ENCODE measurements at places on chromosomes 16 and 17.

DNA sequence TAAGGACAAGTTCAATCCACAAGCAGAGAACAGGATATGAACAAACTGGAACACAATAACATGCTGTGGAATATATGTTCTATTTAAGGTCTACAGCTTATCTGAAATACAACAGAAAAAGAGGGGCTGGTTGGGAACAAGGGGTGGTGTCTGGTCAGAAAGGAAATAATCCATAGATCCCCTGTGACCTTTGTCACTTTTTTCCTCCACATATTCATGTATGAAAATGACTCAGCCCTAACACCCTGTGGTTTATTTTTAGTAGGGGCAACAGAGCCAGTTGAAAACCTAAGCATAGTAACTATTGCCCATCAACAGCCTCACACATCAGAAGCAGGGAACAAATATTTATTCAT, 12.3 kb upstream of the SPAG9 start:
- peak; percentile 64 for DNase-seq

DNA sequence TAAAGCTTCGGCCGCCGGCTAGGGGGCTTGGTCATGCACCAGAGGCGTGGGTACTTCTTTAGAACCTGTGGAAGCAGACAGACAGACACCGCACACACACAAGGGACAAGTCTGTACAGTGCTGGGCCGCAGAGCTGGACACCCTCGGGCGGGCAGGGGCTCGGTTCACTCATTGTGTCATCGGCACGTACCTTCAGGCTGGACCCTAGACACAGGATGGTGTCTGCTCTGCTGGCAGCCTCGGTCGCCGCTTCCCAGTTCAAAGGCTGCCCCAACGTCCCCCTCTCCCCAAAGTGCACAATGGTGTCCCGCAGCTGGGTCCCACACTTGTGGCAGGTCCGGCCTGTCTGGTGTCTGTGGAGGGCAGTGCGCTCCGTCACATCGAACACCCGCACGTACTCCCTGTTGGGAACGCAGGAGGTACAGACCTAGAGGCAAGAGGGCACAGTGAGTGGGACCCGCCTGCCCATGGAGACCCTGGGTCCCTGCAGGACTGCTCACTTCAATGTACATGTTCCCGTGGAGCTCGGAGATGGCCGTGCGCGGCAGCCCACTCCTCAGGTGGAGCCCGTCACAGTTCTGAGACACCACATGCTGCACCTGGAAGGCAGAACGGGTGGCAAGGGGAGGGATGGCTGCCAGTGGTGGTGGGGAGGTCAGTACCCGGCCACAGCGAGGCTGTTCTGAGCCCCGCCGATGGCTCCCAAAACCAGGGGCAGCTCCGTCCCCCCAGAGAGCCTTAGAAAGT, 3.1 kb upstream of the PCYT2 start:
- no peak for DNase-seq

GRCh38 chr17:27578718-27579085, 52.3 kb upstream of the LGALS9 start:
- DNase-seq = no peak

- DNase-seq = no peak
Measured at GRCh38 chr16:46658925-46659324, 30.1 kb downstream of the VPS35 start.
